ENCODE measurements at places on chromosomes 12 and 14. TPM values are rescaled to one million over a fixed set of nuclear protein-coding genes. Genes with fewer than 3 reads are reported as not detected.
A peak's percentile ranks its signal among the peaks of the same experiment; 100 is the strongest.

Gene PROX2
- not detected for total RNA-seq

DNA sequence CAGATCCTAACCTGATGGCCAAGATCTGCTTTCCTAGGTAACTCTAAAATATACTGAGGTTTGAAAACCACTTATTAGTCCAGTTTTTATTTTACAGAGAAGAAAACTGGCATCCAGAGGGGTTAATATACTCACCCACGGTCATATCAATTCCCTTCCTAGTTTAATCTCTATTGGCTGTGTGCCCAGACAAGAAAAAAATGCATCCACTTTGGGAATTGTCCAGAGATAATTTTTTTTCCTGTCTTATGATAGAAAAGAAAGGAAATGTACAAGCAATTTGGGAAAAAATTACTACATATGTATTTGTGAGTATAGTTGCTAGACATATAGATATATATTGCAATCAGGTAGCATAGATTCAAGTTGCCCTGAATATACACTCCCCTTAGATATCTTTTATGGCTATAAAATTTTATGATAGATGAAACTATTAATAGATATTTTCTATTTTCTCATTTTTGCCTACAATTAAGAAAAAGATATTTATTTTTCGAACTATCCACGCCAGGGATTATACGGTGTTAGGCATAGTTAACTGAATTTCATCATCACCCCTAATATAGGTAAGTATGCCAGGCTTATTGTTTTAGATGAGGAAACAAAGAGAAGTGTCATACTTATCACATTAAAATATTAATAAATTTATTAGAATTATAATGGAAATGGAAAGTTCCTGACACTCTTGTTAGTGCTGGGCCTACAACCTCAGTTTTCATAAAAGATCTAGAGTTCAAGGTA, 100.5 kb upstream of the SLC38A2 start:
- DNase-seq, result no peak

DNA sequence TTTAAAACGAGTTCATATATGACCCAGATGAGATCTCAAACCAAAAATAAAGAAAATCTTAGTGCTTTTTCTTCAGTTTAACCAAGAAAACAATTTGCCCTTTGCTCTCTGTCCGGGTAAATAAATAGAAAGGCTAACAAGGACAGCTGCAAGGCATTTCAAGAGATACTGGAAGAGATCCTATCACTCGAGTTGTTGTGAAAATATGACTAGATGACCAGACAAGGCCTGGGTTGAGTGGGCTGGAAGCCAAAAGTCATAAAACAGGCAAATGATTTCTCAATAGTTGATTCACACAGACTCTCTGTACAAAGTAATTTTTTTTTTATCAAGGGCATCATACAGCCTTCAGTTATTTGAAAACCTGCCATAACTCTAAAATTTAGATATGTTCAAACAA, 55.9 kb upstream of the AVPR1A start:
- no peak for DNase-seq

GRCh38 chr12:43550831-43551271, 1.2 kb downstream of the ADAMTS20 start:
- DNase-seq, result no peak

DNA sequence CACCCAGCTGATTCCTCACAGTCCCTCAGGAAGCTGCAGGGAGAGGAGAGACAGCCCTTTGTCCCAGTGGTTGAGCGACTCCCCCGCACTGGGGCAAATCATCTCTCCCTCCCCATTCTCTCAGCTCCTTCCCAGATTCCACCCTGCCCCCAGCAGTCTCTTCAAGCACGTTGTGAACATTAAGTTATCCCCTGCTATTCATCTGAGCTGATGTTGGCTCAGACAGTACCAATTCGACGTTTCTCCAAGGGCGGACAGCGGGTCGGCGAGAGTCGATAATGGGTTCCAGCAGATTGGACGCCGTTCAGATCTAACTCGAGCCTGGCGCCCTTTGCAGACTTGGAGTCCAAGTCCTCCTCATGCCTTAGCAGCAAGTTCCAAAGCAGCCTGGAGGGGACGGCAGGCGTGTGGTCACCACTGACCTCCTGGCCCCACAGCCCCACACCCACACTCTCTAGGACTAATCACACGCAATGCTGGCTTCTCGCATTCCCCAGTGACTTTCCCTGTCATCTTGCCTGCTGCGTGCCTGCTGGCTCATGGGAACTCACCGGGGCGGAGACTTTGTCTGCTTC, 245.9 kb downstream of the CHST11 start:
- DNase-seq, result no peak

DNA sequence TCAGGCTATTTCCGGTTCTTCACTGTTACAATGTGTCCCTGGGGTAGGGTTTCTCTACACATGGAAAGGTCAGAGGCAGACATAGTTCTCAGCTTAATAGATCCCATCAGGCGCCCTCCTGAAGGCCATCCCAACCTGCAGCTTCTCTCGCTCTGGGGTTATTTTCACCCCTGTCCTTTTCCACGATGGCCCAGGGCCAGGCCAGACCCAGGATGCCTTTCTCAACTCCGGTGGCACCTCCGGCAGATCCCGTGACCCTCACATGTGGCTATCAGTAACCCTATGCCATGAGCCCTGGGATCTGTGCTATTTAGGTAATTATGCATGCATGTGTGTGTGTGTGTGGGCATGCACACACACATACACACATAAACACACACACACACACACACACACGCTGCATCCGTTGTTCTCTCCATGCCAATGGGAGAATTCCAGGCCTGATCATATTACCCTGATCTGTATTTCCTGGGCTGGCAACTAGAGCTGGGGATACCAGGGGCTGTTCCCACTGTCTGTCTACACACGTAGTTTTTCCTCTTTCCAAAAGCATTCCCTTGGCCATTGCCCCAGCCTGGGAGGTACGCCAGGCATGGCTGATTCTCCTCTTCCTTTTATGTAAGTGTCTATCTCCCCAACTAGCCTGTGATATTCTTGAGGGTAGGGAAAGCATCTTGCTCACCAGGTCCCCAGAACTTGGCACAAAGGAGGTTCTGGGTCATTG, 51.2 kb upstream of the NOS1 start:
- no peak for DNase-seq

GRCh38 chr12:50110762-50111351, 1.2 kb upstream of the COX14 start:
- DNase-seq, result peak; percentile 82

DNA sequence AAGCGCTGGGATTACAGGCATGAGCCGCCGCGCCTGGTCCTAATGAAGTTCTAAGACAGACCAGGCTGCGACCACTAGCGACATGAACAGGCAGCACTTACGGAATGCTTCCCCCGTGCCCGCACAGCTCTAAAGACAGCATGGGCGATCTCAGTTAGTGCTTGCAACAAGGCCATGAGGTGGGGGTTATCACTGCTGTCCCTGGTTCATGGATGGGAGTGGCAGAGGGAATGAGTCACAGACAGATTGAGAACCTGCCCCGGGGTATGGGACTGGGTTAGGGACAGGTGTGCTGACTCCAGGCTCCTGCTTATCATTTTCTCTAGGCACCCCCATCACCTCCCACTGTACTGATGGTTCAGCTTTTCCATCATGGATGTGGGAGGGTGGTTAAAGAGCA, 160.9 kb downstream of the VRK1 start:
- no peak for DNase-seq

Measured in chondrocyte (in vitro differentiated cells).